ENCODE measurements at places on chromosomes 11 and 22.

DNA sequence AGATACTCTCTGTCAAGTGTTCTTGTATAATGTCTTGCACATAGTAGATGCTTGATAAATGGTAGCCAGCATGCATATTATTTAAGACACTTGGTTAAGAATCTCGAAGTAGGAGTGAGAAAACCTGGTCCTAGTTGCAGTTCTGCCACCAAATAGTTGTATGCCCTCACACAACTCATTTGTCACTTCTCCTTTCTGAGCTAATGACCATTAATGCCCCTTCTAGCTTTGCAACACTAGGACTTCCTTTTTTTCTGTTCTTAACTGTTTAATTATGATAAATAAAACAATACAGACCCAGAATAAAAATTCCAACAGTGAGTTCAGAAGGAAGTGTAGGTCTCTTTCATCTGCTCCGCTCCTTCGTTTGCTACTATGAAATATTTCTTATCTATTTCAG lies 453.6 kb downstream of the TMEM135 start:
- no peak for DNase-seq

- no peak for DNase-seq
These were observed 18.4 kb downstream of the SPATA19 start for GRCh38 chr11:133826866-133827265.

DNA sequence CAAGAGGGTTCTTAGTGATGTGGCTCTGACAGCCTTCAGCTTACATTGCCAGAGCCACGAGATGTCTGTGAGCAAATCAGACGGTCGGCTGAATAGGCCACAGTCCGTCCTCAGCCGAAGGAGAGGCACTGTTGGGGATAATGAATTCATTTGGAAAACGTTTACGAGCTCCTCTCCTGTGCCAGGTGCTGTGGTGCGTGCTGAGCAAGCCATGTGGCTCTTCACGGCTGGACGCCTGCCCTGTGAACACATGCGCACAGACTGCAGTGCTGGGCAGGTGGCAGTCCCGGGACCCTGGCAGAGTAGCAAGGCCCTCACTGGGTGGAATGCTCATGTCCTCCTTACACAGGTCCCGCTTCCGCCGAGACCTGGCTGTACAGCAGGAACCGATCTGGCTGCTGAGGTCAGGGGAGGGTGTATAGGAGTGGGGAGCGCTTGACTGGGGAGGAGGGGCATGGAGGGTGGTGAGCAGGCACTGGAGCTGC lies 6.8 kb downstream of the TBC1D22A start:
- no peak for DNase-seq

DNA sequence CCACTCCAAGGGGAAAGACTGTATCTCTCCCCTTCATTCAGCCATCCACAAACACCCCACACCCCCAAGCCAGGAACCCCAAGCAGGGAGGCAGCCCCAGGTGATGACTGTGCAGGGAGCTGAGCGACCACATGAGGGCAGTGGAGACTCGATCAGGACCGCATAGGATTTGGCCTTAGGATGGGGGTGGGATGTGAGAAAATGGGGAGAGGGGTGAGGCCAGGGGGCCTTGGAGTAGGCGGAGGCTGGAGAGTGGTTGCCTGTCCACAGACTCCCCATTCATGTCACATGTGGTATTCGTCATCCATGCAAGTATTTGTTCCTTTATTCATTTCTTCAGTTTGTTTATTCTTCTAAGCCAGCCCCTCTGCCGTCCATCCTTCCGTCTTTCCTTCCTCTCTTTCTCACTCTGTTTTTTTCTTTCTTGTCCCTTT lies 2.7 kb upstream of the RHOD start:
- no peak for DNase-seq

DNA sequence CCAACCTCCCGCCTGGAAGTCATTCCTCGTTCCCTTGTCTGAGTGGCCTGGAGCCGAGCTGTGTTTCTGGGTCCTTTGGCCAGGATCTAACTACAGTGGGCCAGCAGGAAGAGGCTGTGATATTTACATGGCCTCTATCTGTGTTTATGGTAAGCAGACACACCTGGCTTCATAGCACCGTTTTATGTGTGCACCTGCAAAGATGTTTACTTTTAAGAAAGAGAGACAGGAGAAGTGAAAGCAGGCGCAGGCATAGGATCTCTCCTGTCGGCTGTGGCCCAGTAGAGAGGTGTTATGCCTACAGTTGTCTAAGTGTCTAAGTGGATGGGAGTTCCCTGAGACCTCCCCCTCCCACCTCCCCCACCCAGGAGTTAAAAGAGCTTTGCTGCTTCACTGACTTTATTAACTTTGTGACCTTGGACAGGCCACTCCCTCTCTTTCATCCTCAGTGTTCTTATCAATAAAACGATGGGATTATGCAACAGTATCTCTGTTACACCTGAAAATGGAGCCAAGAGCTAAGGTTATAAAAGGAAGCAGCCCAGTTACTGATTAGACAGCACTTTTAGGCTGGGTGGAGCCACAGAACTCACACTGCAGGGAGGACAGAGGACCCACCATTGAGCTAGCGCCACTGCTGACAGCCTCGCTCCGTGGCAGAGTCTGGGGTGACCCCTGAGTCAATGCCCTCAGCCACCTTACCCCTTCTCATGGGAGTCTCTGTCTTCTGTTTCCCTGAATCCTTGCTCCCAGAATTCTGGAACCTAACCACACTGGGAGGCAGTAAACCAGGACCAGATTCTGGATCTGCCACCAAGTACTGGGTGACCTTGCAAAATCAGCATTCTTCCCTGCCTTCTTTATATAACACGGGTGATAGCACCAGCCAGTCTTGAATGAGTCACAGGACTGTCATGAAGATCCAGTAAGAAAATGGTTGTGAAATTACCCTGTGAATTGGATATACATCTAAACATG lies 22.0 kb downstream of the ST14 start:
- no peak for DNase-seq

- no peak for DNase-seq
These were observed 72.1 kb upstream of the SLC25A18 start for GRCh38 chr22:17491090-17491640.

- no peak for DNase-seq
These were observed 627.8 kb upstream of the ANO5 start for GRCh38 chr11:21564833-21565682.

DNA sequence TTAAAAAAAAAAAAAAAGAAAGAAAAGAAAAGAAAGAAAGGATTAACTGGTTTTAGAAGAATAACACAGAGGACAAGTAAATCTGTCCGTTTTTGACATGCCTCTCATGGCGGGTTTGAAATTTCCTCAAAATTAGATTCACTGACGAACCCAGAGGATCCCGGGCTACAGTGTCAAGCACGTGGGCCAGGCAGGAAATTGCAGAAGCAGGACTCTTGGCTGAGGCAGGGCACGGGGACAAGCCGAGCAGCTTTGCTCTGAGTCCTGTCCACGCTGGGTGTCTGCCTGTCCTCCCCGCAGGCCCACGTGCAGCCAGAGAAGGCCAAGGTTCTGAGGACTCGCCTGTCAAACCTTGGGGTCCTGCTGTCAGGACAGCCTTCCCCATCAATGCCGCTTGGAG lies 24.7 kb downstream of the GAL start:
- DNase-seq, result no peak

DNA sequence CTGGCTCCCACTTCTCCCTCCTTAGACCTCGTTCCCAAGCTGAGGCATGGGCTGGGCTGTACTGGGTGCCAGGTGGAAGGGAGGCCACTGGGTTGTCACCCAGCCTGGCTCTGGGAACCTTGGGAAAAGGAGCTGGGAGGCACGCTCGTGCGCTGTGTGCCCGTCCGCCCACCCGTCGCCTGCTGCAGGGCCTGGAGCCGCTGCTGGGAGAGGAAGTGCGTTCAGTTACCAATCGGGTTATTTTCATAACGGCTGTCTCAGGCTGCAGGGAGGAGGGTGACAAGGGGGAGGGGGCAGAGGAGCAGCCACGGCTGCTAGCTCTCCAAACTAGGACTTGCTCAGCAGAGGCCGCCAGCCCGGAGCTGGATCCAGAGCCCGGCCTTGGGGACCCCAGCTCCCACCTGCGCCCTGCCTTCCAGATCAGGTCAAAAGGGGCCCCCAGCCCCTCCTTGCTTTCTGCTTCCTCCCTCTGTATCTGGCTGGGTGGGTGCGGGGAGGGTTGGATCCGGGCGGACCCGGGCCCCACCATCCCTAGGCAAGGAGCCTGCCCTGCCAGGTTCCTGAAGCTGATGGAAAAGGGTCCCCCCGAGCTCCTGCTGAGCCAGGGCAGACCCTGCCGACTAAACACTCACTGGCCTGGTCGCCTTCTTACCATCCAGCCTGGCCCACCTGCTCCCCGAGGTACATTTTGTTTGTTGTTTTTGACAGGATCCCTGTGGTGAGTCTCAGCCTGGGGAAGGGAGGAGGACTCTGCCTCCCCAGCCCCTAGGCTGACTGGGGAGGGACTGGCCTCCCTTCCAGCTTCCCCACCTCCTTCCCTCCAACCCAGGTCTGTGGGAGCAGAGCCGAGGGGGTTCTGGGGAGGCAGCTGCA lies 14.3 kb downstream of the DGKZ start:
- no peak for DNase-seq

GRCh38 chr22:36383110-36383581 lies 4.6 kb downstream of the MYH9 start:
- no peak for DNase-seq

- no peak for DNase-seq
These were observed 46.6 kb upstream of the LIN7C start for GRCh38 chr11:27553186-27553585.

DNA sequence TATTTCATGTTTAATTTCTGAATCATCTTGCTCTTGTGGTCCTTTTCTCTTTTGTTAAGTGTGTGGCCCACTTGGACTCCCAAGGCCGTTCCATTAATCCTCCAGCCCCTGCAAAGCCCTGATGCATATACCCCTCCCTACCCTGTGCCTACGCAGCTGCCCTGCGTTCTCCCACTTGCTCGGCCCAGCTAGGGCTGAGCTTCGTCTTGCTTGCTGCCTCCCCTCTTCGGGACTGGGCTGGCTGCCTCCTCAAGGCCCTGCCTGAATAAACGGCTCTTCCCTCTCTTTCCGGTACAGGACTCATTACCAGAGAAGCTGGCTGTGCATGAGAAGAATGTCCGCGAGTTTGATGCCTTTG lies 28.5 kb downstream of the ARHGAP1 start:
- DNase-seq, result no peak

- DNase-seq, result peak; percentile 96
These were observed at the start of gene RPL3 for GRCh38 chr22:39319284-39320022. RPL3 (minus strand) TSS chr22:39319623; CDS start chr22:39319597, 26 bp downstream.

DNA sequence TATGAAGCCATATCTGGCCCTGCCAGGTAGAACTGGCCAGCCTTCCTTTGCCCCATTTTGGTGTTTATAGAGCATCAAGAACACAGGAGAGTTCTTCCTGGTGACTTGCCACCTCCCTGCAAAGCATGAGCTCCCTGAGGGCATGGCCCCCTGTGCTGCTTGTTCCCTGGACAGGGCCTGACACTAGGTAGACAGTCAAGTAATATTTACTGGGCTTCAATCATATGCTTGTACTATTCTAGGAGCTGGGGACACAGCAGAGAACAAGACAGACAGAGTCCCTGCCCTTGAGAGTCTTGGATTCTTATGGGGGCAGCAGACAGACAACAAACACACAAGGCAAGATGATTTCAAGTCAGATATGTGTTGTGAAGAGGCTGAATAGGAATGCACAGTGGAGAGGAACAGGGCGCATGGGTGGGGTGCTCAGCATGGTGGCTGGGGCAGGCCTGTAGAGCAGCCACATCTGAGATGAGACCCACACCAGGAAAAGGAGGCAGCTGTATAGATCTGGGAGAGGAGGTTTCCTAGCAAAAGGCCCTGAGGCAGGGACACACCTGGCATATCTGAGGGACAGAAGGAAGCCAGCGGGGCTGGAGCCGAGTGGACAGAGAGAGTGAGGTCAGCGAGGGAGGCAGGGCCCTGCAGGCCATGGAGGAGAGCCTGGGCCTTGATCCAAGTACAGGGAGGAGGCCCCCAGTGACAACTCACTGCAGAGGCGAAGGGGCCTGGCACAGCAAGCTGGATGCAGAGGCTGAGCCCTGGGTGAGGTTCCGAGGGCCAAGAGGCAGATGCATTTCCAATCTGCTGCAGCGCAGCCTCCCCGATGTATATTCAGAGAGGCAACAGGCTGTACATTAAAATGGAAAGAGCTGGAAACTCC lies 10.2 kb upstream of the CBX6 start:
- no peak for DNase-seq

- DNase-seq, result no peak
These were observed 42.4 kb downstream of the AMPD3 start for GRCh38 chr11:10497371-10498021.

DNA sequence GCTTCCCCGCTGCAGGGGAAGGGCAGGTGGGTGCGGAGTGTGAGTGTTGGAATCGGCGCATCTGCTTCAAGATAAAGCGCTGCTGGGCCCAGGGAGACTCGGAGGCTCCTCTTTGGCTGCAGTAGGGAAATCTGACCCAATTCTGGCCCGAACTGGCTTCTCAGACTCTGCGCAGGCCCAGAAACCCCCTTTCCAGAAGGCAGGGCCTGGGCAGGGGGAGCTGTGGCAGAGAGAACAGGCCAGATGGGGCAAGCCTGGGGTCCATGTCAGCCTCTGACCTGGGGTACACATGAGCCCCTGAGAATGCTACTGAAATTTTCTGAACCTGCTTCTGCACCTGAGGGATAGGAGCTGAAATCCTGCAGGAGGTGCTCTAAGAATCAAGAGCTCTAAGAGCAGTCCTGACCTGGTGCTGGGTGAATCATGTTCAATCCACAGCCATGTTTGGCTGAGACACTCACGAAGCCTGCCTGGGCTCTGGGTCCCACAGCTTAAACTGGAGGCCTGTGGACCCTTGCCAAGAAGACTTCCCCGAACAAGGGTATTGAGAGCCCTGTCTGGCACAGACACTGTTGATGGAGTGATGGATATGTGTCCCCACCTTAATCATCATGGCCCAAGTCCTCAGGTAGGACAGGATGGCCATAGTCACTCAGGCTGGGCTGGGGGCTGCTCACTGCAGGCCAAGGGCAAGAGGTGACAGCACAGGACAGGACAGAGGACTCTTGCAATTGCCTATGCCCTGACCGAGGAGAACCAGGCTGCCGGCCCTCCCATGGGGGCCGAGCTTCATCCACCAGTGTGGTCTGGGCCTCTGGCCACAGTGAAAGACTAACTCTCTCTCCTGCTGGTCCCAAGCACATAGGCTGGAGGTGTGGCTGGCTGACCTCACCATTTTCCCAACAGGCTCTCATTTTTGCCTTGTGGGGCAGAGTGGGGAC lies 6.9 kb downstream of the RAB3IL1 start:
- no peak for DNase-seq

DNA sequence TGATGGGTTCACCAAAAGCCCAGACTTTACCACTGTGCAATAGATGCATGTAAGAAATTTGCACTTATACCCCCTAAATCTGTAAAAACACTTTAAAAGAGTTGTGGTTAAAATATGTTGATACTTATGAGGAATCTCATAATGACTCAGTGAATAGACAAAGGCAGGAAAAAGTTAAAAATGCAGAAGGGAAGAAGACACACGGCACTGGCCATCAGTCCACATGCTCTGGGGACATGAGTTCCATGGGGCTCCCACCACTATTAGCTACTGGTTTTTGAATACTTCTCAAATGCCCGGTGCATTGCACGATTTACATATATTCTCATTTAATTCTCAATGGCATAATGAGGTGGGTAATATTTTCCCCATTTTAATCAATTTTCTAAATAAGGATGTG lies 59.3 kb upstream of the BLID start:
- DNase-seq, result no peak

- no peak for DNase-seq
These were observed 1356.2 kb downstream of the FAM181B start for GRCh38 chr11:81377418-81377817.

- no peak for DNase-seq
These were observed 9.7 kb upstream of the SLCO2B1 start for GRCh38 chr11:75141166-75141565.
